ENCODE measurements at places on chromosomes 16 and 17.

DNA sequence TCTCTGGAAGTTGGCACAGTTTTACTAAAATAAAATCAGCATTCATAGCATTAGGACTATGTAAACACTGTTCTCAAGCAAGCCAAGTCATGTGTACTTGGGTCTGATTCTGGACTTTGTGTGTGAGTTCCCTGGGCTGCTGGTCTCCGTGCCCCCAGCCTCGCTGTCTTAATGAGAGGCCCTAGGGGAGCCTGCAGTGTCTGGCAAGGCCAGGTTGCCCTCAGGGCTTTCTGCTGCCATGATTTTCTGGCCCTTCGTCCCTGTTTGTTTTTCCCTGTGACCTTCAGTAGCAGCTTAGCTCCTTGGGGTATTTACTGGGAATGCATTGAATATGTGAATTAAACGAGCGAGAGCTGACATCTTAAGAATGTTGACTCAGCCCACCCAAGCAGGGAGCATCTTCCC is 161.8 kb downstream of the RPTOR start:
- DNase-seq = no peak

DNA sequence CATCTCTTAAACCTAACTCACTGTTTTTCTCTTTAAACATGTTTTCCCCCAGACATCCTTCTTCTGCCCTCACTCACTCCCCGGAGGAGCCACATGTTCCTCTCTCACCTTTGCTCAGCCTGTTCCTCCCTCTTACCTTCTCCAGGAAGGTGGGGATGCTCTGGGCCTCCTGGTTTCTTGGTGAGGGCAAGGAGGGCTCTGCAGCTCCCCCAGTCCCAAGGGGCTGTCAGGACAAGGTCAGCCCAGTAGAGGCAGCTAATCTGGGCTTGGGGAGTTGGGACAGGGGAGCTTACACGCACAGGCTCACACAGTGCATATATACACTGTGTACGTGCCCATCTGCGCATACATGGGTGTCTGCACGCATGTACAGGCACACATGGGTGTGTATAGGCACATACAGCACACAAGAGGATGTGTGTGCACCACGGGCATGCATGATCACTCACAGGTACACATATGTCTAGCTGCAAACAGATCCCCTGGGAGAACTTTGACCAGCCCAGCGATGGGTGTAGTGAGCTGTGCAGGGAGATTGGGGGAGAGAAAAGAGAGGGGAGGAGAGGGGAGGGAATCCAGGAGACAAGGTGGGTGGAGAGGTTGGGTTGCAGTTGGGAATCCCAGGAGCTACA is 28.6 kb upstream of the SPNS3 start:
- DNase-seq = no peak

- DNase-seq = no peak
Measured at GRCh38 chr17:74271901-74272561, 2.0 kb upstream of the DNAI2 start.

- DNase-seq = no peak
Measured at GRCh38 chr17:8146381-8147140, 5.6 kb downstream of the PER1 start.

DNA sequence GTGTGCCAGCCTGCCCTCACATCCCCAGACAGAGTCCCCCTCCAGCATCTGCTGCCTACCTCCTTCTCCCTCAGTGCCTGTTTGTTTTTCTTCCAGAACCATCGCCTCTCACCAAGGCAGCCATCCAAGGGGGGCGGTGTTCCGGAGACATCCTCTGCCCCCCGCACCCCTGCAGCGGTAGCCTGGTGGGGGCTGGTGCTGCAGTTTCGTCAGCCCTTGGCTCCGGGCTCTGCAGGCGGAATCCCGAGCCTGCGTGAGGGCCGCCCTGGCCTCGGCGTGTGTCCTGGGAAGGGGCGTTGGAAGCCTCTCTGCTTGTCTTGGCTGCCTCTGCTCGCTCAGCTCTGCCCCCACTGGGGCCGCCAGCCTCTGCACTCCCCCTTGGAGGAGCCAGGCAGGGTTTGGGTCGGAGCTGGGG is 126.0 kb upstream of the CIBAR2 start:
- peak; percentile 40 for DNase-seq

DNA sequence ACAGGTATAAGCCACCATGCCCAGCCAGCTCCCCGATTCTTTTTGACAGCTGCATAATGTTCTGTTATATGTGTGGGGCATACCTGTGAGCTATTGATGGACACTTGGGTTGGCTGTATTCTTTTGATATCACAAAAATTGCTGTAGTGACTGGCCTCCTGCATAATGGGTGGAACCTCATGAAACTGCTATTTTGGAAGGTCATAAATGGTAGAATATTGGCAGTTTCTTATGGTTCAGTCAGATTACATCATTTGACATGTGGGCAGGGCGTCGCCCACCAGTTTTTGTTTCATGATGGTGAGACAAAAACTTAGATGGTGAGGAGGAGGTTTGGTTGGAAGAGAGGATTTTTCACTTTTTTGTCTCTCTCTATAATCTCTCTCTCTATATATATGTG is 26.7 kb upstream of the POLR3E start:
- DNase-seq = no peak

DNA sequence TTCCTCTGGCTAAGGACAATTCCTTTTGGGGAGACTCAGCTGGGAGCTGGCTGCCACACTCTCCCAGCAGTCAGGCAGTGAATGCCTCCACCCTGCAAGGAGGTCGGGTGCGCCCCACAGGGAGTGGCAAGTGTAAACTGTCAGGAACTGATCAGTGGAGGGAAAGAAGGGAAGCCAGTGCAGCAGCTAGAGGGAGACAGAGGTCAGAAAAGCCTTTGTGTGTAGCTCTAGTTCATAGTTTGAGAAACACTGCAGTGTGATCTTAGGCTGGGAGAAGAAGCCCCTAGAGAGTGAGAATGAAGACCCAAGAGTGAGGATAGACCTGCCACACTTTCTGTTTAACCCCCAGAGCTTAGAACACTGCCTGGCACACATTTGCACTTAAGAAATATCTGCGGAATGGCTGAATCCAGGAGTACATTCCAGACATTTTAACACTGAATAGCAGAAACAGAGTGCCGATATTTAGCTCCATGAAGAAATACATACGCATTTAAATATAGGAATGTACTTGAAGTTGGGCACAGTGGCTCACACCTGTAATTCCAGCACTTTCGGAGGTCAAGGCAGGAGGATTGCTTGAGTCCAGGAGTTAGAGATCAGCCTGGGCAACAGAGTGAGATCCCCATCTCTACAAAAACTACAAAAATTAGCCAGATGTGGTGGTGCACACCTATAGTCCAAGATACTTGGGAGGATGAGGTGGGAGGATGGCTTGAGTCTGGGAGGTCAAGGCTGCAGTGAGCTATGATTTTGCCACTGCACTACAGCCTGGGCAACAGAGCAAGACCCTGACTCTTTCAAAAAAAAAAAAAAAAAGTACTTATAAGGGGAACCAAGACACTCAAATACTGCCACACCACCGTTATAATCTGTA is 11.1 kb upstream of the SLC5A11 start:
- peak; percentile 27 for DNase-seq

GRCh38 chr17:62064029-62064790 is 868 bp downstream of the MED13 start:
- no peak for DNase-seq

DNA sequence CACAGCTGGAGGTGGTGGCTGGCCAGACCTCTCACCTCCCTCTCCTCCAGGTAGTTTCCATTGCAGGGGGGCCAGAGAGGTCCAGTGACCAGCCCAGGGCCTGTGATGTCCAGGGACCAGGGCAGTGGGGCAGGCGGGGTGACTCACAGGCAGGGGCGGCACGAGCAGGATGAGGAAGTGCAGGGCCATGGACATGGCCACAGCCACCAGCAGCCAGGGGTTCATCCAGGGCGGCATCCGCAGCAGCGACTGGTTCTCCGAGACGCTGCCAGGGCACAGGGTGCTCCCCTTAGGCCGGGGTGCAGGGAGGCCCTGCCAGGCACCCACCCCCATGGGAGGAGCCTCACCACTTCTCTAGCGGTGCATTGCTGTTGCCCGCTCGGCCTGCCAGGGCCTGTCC is 12.9 kb upstream of the P2RX1 start:
- no peak for DNase-seq

DNA sequence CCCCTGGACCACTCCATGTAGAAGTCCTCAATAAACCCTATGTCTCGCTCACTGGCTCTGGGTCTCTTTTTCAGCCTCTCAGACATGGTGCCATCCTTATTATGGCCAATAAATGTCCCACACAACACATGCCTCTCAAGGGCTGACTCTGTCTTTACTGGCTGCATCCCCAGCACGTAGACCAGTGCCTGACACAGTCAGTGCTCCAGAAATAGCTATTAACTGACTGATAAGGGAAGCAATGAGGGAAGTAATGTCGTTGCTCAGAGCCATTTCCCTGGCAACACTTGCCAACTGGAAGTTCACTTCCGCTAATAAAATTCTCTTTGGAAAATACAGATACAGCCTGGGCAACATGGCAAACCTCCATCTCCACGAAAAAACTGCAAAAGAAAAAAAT is 19.1 kb upstream of the APOH start:
- no peak for DNase-seq

DNA sequence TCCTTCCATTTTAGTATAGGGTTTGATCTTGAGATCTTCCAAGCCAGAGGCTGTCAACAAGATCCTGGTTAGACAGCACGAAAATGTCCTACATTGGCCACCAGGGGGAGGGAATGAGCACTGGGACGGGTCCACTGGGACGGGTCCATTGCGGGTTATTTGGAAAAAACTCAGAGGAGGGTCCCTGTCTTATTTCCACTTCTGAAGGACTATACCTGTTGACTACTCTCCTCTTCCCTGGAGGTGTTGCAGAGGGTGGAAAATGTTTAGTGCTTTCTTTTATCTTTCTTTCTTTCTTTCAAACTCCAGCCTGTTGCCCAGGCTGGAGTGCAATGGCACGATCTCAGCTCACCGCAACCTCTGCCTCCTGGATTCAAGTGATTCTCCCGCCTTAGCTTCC is 2.5 kb downstream of the TTLL6 start:
- peak; percentile 74 for DNase-seq

GRCh38 chr16:50146479-50147435 is 6.3 kb upstream of the TENT4B start:
- no peak for DNase-seq

DNA sequence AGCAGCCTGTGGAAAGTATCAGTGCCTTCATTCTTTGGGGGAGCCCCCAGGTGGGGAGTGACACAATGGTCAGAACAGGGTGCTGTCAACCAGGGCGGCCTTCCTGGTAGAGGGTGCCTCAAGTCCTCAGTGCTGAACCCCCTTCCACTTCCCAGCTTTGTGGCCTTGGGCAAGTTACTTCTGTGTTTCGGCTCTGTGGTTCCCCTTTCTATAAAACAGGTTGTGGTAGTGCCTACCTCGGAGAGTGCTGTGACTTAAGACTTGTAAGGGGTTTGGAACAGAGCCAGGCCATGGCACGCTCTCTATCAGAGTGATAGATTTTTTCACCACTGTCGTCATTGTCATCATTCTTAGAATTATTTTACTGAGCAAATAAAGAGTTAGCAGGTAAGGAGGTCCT is 141.1 kb downstream of the CCDC182 start:
- DNase-seq = no peak

- no peak for DNase-seq
Measured at GRCh38 chr17:13158494-13159240, 140.8 kb upstream of the ELAC2 start.

All from endothelial cell (in vitro differentiated cells).